ENCODE measurements at places on chromosomes 6 and 20.

GRCh38 chr20:889932-890463 lies 26.1 kb downstream of the ANGPT4 start:
- DNase-seq = no peak

GRCh38 chr6:99879431-99879830 lies 114.6 kb downstream of the MCHR2 start:
- DNase-seq = no peak

GRCh38 chr6:13068586-13069210 lies 259.6 kb downstream of the TBC1D7 start:
- DNase-seq = no peak

DNA sequence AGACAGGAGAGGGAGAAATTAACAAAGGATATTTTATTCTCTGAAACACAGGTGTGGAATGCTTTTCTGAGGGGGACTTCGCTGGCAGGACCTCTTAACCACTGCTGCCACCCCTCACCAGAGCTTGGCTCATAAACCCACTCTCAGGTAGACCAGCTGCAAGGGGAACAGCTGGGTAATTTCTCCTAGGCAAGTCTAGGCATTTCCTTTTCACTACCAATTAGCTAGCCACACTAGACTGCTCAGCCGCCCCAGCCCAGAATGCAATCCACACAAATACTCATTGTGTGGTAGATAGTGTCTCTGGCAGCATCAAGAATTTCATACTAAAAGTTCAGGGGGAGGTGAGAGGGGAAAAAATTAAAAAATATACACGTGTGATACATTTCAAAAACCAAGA lies 267.6 kb upstream of the ID4 start:
- DNase-seq = no peak

GRCh38 chr20:35511814-35512420 lies 17.5 kb downstream of the C20orf173 start:
- DNase-seq = no peak

- no peak for DNase-seq
These were observed 442.2 kb upstream of the MANEA start for GRCh38 chr6:95135182-95135581.

GRCh38 chr6:73742433-73742832 lies 46.4 kb downstream of the CD109 start:
- no peak for DNase-seq

GRCh38 chr20:11403711-11404110 lies 514.0 kb upstream of the BTBD3 start:
- peak; percentile 50 for DNase-seq

DNA sequence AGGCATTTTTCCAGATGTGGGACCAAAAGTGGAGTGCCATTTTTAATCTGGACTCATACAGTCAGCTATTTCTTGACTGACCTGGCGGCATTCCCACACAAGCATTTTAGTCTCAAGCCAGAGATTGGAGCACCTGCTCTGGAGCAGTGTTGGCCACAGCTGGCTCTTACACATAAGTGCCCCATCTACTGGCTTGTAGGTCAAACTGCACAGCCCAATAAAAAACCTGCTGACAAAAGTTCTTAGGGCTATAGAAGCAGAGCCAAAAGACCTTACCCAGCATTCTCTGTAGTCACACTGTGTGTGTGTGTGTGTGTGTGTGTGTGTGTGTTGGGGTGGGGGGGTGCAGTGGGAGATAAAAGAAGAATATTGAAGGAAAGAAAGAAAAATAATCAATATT lies 38.6 kb upstream of the SENP6 start:
- no peak for DNase-seq

GRCh38 chr6:152170702-152171667 lies 363.5 kb downstream of the ESR1 start:
- DNase-seq = no peak

All from GM04504 (cell line).